Muscle of back (tissue), 13 donors: ENCODE measurements at places on chromosomes 5 and 9. TPM values are rescaled to one million over a fixed set of nuclear protein-coding genes. Genes with fewer than 3 reads are reported as not detected.

DNA sequence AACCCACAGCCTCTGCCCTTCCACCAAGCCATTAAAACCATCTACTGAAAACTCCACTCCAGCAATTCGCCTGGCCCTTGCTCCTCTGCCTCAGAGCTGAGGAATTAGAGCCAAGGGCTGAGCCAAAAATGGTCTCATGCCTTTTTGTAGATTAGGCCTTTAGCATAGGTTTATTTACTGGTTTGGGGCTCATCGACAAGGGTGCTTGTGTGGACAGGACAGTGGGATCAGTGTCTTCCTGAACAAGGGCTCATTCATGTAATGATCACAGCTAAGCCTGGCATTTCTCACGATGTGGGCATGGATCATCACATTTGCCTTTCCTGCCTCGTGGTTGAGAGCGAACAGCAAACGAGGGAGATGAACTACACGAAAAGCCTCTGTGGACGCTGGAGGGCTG is 59.2 kb upstream of the PHF24 start:
- DNase-seq: no peak

DNA sequence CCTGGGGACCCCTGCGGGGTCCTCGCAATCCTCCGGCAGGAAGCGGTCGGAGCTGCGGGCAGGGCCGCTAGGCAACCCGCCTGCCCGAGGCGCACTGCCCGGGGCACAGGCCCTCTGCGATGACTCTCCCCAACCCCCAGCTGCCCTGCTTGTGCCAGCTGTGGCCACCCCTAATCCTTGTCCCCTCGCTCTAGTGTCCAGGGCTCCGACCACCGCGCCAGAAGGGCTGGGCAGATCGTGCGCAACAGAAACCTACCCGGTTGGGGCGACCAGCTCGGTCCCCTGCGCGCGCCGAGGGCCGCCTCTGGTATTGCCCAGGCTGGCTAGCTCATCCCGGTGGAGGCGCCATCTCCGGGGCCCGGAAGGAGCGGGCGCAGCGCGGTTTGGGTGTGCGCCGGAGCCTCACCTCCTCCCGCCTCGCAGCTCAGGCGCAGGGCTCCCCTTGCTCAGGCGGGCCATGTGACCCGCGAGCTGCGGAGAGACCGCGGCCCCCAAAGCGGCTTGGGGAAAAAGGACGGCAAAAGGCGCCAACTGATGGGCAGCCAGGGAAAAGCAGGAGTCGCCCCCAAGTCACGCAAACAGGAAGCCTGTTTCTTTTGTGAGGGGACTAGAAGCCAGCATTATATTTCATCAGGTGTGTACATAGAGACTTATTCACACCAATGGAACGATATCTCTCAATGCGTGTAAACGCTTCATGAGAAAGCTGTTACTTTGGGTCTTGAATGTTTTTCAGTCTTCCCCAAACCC is 46.8 kb upstream of the RNF20 start:
- peak; percentile 39 for DNase-seq

DNA sequence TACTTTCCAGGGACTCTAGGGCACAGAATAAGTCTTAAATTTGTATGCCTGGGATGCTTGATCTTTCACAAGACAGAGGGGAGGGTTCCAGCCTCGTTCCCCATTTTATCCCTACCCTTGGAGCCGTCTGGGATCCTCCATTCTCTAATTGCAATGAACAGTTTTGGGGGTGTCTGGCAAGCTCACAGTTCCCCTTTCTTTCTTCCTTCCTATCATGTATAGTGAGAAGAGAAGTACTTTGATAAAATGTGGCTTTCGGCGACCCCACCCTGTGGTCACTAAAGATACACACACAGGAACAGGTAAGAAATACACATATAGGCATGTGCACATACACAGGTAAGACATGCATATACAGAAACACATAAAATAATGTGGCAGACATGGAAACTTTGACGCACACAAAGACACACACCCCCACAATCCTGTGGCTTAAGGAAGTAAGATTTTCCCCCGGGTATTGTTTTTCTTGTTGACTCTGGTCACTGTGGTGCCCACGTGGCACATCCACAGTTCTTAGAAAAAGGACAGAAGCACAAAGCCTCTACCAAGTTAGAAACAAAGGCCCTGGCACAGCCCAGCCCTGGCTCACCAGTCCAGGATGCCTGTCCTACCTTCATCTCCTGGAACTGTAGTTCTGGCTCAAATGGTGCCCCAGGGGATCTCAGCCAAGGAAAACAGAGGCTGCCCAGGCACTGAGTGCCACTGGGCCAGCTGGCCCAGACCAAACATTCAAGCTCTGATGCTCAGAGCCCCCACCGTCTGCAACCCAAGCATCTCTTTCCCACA is 6.3 kb upstream of the SMU1 start:
- DNase-seq: no peak

DNA sequence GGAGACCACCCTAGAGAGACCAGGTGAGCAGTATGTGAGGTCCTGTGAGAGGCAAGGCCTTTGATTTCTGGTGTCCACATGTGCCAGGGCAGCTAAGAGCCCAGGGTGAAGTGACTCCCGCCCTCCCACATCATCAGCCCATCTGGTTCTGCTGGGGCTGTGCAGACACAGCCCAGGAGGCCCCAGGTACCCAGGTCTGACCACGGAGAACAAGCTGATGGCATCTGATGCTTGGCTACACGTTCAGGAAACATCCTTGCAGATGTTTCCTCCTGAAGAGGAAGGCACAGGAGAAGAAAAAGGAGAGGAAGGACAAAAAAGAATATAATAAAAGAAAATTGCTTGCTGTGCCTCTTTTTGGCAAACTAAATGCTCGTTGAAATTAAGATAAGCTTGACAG is 225.8 kb downstream of the PAX5 start:
- no peak for DNase-seq

PDZD2 gene
- 6.4 TPM for polyA plus RNA-seq

LCN12 gene
- polyA plus RNA-seq: 1.2 TPM

OTP gene
- not detected for polyA plus RNA-seq

DNA sequence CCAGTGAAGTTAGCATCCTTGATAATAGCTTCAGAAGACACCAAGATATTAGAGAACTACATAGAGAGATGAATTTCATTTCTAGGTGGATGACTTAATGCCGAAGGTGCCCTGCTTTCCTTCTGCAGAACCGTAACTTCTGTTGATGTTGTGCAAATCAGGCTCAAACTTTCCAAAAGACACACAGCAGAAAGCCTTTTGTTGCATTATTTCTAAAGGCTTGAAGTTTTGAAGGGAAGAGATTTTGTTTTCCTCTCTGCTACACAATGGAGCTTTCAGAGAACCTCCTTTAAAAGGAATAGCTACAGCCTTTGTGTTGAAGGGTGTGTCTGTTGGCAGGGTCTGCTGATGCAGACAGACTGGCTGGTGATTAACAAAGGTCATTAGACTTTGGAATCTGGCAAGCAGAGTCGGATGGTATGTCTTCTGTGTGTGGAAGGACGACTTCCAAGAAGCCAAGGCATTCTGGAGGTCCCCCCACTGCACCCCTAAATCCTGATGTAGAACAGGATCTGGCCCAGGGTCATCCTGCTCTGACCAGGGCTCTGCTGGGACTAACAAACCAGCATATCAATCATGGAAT is 57.8 kb downstream of the ZNF462 start:
- no peak for DNase-seq

- no peak for DNase-seq
Measured at GRCh38 chr9:128891321-128892220, 9.6 kb downstream of the LRRC8A start.

ITK gene
- 12.4 TPM for polyA plus RNA-seq

KCNV2 gene
- 0.09 TPM for polyA plus RNA-seq

DNA sequence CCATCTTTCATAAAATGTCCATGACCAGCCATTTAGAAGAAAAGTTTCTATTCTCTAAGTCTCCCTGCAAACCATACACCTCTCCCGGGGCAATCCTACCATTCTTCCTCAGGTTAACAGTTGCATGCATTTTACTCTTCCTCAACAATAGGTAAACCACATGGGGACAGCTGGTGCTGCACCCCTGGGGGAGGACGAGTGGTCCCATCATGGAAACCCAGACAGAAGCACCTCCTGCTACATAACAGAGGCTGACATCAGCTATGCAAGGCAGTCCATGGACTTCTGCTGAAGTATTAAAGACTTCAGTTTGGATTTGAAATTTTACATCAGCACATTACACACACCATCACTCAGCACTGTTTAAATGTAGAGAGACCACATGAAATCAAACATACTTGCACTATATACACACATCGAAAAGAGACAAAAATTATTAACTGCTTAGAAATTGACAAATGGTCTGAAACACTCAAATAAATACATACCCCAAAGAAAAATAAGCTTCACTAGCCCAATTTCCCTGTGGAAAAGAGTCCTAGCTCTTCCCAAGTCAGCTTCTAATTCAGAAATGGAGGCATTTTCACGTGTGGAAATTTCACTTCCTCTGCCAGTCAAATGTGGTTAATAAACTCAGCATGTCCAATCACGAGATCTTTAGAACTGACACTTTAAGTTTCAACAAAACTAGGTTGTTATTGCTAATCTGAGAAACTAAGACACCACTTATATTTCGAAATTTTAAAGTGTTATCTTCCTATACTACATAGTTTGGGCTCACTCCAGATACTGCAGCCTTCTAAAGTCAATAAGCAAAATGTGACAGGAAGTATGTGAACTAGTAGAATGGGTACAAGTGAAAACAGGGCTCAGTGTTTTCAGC is 173.4 kb downstream of the ROR2 start:
- no peak for DNase-seq

- DNase-seq: no peak
Measured at GRCh38 chr5:36125868-36126267, 25.8 kb downstream of the LMBRD2 start.

- peak; percentile 78 for DNase-seq
Measured at GRCh38 chr5:123285122-123286023, 137.8 kb downstream of the CEP120 start.

DNA sequence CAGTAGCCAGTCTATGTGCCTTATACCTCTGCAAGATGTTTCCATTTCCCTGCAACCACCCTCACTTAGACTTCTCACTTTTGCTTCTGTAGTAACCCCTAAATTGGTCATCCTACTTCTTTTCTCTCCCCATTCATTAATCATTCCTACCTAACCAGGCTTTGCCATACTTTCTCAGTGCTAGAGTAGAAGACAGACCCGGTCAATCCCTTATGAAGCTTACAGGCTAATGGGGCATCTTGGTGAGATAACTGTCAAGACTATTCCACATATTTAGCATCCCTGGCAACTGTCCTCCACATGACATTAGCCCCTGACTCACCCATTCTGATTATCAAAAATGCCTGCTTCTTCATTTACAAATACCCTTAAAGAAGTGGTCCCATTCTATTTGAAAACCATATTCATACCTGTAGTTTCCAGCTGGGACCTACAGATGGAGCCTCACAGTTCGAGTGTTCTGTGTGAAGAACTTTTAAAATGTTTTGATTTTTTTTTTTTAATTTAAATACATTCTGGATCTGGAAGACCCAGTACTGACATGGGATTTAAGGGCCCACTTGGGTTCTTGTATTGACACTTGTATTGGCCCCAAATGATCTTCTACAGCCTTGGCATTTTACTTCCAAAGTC is 21.0 kb downstream of the F2RL2 start:
- DNase-seq: no peak

DNA sequence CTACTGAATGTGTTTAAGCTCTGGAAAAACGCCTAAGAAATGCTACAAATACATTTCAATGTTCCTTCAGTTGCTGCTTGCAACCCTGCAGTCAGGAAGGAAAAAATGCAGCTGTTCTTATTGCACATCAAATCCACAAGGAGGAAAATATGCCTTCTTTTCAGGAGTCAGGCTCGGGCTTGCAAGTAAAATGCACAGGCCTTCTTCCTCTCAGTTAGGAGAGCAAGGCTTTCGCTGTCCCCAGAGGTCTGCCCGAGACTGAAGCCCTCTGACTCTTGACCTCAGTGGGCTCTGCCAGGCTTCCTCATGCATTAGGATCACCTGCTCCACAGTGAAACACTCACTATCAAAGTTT is 899 bp upstream of the SHC3 start:
- DNase-seq: peak; percentile 48

DNA sequence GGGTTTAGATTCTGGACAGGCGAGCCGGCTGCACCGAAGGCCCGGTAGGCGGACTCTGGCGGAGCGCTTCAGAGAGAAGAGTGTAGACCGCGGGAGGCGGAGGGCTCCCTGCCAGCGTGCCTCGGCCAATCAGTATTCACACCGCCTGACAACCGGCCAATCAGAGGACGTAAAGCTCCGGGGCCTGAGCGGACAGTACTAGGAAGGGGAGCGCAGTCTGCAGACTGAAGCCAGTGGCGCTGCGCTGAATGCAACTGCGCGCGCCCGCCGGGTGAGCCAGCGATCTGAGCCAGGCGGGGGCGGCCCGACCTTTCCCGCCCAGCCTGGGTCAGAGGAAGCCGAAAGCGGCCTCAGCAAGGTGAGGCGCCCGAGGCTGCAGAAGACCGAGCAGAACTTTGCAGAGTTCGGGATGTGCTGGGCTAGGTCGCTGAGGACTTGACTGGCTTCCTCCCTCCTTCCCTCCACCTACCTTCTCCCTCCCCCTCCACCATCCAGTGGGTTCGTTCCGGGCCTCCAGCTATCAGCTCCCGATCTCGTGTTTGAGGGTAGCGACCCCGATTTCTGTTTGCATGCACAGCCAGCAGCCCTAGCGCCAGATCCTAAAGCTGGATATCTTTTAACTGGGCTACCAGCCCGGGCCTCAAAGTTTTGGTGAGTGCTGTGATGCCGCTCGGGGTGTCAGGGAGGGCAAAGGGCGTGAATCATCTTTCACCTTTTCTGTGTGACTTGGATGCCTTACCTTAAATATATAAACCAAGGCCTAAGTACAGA is at the start of gene DMRT2:
Gene DMRT2, plus strand, starts transcription at position 233 of the 771 bp plus-strand sequence. CDS start 1,257 bp downstream, outside the sequence.
- DNase-seq: peak; percentile 98
